T-helper 9 cell (primary cell): ENCODE measurements at places on chromosomes 6 and 20.

DNA sequence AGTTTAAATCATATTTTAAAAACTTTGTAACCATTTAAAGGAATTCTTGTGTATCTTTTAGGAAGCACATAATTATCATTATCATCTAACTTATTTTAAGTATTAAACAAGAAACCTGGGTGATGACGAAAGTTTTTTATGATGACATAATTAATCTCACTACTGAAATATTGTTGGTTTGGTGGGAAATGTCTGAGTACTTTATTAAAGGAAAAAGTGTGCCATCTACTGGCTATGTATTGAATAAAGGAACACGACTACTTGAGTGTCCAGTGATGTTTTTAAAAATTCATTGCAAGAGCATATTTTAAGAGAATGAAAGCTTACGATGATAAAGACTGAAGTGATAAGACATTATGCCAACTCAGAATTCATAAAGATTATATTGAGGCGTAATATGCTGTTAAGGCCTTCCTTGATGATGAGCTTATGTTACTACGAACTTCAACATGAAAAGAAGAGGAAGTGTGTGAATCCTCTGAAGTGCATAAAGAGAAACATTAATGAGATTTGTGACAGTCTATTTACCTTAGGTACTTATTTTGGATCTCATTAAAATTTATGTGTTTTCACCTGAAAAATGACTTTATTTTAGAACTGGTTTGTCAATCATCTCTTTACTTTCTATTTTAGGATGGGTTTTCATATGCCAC, 12.0 kb upstream of the TRMT11 start:
- no peak for DNase-seq

DNA sequence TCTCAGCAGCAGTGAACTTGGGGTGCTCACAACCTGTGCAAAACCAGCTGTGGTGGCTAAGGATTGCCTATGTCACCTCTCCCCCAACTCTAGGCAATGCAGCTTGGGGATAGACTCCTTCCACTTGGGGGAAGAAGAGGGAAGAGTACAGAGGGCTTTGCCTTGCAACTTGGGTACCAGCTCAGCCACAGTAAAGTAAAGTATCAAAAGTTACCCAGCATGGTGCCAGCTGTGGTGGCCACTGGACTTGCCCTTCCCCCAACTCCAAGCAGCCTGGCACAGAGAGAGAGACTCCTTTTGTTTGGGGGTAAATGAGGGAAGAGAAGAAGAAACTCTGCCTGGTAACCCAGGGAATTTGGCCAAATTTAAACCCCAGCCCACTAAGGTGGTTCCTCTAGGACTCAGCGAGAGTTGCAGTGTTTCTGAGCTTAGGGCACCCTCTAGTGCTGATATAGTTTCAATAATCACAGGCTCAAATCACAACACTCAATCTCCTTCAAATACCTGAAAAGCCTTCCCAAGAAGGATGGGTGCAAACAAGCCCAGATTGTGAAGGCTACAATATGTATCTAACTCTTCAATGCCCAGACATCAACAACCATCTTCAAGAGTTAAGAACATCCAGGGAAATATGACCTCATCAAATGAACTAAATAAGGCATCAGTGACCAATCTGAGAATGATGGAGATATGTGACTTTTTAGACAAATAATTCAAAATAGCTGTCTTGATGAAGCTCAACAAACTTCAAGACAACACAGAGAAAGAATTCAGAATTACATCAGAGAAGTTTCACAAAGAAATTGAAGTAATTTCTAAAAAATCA, 7.6 kb upstream of the DEFB129 start:
- no peak for DNase-seq

DNA sequence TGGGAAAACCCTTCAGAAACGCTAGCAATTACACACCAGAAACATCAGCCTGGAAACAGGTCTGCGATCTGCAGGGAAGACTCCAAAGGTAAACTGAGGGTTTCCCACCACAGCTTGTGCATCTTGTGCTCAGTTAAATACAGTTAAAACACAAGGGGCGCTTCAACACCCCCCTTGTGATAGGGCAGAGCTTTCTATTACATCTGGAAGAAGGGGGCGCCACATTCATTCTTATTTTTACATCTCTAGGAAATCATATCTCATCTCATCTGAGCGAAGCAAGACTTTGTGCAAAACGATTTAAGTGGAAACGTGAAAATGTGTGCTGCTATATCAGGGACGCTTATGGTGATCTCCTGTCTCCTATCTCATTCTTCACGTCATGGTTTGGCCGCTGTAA, 58.5 kb downstream of the PRND start:
- no peak for DNase-seq

DNA sequence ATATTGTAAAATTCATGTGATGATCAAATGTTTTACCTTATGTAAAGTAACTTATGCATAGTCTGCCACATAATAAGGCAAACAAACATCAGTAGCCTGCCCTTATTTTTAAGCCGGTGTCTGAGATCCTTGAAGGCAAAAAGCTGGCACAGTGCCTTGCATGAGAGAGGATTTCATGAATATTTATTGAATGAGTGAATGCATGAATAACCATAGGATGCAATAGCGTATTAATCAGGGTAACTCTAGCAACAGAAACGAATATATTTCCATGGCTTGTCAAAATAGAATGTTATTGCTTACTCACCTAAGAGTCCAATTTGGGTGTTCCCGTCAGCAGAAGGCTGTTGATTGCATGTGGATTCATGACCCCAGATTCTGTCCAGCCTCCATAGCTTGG, 34.9 kb downstream of the BTBD3 start:
- DNase-seq, result no peak

GRCh38 chr20:60512443-60512842, 554.2 kb downstream of the CDH26 start:
- DNase-seq, result no peak

DNA sequence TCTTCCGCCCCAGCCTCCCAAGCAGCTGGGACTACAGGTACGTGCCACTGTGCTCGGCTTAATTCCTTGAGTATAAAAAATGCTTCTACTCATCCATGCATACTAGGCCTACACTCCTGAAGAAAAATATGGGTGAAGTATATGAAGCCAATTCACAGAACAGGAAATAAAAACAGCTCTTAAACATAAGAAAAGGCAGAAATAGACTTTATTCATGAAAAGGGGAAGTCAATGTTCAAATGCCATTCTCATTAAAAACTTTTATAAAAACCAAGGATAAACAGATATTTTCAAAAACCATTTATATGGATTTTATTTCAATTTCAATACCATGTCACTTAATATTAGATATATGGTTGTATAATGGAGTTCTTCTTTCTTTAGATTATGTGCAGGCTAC, 18.3 kb downstream of the SERPINB9 start:
- no peak for DNase-seq

DNA sequence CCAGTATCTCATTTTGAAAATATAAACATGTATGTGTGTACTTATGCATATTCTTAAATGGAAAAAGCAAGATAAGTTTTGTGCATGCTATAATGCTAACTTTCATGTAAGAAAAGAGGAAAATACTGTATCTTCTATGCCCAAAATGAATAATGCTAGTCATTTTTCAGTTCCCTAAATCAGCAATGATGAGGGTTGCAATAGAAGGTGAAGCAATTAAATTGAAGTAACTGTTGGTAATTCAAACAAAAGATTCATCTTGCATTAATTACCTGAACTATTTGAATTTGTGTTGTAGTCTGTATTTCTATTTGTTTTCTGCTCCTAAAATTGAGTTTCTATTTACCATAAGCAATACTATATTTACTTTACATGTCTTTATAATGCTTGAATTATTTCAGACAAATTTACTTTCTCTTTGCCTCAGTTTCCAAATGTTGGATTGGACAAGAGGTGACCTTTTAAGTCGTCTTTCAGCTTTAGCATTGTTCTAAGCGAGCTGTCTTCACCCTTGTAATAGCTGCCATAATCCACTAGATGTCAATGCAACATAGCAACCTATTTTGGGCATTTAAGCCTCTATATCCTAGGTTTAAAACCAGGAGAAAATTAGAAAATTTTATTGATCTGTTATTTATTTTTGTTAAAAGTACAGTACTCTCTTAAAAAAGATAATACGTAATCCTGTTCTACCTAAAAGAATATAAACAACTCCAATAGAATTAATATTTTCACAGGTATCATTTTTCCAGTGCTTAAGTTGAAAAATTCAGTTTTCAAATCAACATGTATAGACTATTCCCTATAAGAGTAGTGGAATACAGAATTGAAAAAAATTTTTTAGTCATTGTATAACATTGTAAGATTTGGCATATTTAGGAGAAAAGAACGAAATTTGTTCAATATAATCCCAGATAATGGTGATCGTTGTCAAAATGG, 52.3 kb upstream of the IFNGR1 start:
- DNase-seq, result no peak

DNA sequence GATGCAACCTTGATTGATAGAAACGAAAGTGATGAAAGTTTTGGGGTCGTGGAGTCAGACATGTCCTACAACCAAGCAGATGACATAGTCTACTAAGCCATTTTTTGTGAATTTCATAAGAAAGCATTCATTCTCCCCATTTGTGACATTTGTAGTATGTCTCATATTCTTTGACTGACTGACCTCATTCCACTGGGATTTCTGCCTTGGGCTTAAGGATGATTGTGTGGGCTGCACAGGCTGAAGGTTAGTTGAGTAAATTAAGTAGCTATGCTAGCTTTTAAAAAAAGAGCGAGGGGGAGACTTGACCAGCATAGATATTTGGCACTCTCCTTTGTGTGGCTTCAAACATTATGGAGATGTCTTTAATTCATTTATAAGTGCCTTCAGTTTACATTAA, 28.9 kb downstream of the STMND1 start:
- no peak for DNase-seq

- no peak for DNase-seq
These were observed 3.8 kb downstream of the RIN2 start for GRCh38 chr20:19761841-19762240.

GRCh38 chr6:30562470-30563425, 5.7 kb downstream of the PRR3 start:
- no peak for DNase-seq

DNA sequence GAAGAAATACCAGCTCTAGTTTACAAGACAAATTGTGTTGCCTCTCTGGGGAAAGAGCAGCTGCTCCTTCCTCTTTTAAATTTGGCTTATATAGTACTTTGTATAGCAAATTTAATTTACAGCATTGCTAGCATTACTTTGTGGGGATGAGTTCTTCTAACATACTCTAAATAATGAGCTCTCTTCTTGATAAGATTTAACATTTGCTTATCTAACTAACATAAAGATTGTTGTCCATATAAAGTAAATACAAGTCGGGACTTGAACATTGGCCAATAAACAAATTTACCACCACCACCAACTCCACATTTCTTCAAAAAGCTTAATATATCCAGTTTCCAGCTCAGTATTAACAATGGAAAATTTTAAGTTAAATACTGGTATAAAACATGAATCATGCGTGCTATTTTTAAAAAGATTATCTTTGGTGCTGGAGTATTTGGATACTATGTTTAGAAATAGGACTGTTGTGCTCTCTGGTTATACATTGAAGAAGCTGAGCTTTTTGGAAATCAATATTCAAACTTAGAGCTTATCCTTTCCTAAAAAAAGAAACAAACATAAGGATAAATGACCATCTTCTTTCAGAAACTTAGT, 1146.9 kb upstream of the GJE1 start:
- no peak for DNase-seq

DNA sequence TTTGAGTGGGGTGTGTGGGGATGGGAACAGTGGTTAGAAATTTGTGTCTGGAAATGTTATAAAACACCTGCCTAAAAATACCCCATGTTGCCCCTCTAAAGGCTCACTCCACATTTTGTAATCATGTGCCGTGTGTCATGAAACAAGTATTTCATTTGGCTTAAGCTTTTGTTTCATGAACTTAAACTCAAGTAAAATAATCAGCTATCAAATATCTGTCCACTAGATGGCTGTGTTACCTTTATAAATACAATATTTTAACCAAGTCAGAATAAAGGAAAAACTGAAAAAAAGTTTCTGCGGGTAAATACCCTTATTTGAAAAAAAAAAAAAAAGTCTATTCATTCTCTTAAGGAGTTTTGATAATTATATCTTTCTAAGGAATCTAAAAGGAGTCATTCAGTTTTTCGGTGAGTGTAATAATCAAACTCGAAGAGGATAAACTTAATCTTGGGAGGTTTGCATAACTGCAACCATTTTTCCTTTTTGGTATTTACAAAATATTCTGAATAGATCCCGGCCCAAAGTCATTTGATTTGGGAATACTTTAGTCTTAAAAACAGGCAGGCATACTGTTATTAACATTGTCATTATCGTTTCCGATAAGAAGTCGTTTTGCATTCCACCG, 29.9 kb upstream of the MTRF1L start:
- DNase-seq, result no peak

GRCh38 chr20:19764207-19764606, 6.1 kb downstream of the RIN2 start:
- DNase-seq, result no peak

- no peak for DNase-seq
These were observed 82.2 kb downstream of the MAN1A1 start for GRCh38 chr6:119267126-119267905.

GRCh38 chr20:61562897-61563504, 310.9 kb downstream of the CDH4 start:
- no peak for DNase-seq

GRCh38 chr6:1849691-1850090, 240.0 kb downstream of the FOXC1 start:
- DNase-seq, result no peak
